ENCODE measurements at places on chromosomes 3 and 15.

- DNase-seq, result no peak
Observed at GRCh38 chr3:126888186-126888760, 94.6 kb upstream of the PLXNA1 start.

DNA sequence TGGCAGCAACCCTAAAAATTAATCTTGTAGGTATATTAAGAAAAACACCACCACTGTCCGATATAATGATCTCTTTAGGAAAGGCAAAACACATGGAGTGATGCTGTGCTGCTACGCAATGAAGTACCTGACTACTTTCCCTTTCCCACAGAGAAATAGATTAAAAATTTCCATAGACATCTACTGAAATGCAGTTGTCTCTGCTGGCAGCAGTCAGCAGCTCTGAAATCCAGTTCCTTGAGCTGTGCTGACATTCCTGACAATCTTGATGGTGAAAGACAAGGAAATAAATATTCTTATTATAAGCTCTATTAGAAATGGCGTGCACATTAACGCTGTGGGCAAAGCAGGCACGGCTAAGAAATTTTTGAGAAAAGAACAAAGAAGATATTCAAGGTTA, 287.6 kb downstream of the IL5RA start:
- DNase-seq, result no peak

- DNase-seq, result no peak
Observed at GRCh38 chr3:171093462-171093861, 66.9 kb upstream of the SLC2A2 start.

DNA sequence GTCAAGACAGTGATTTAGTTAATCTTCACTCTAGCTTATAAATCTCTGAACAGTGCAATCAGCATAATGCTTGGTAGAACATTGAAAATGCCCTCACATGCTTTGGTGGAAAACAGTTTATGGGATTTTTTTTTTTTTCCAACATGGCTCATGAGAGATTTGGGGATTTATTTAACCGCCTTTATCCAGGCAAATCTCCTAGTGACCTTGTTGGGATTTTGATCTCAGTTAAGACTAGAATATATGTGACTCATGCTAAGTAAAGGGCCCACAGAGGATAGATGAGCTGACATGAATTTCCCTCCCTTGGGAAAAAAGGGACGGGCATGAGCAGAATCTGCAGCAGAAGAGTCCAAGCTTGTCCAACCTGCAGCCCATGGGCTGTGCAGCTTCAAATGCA, 18.7 kb downstream of the LRTM1 start:
- DNase-seq, result no peak

DNA sequence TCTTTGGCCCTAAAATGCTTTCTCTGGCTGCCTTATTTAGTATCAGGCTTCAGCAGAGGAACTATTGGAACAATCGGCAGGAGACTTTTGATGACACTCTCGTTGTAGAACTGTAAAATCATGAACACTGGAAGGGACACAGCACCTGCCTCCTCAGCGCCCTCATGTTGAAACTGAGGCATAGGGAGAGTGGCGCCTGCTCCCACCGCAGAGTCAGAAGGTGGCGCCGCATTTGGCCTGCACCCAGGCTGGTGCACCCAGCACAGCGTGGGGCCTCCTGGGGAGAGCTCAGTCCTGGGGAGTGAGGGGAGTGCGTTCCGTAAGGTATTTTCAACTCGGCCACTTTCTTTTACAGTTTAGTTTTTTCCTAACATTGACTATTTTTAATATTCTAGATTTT, 78.2 kb upstream of the BLM start:
- no peak for DNase-seq

DNA sequence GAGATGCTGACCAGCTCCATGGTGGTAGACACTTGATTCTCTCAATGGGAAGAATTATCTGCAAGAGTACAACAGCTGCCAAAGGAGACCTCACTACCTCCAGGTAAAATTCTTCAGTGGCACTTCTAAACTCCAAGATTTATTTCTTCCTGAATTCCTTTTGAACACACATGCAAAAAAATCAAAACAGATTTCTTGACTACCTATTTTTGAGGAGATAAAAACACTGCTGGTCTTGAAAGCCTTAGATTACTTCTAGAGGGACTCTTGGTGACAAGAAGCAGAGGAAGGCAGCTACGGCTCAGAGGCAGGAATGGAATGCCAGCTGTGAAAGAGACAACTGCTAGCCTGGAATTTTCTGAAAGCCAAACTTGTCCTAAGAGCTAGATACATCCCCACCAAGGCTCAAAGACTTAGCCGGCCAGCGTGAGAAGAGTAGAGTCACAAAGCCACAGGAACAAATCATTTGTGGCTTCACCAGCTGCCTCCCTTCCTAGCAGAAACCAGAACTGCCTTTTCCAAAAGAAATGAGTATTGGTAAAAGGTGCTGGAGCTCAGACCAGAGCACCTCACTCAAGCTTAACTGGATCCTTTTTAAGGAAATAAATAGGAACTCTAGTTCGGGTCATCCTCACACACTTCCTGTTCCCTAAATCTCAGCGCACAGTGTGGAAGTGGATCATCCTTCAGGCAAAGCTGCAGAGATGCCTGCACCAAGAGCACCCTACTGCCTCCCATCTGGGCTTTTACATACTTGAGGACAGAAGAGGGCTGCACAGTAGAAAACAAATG, 32.6 kb downstream of the CLK3 start:
- DNase-seq, result no peak

GRCh38 chr3:194671511-194671899, 486 bp downstream of the LSG1 start:
- no peak for DNase-seq

GRCh38 chr3:107589454-107589853, 66.7 kb downstream of the BBX start:
- DNase-seq, result no peak

GRCh38 chr3:86654806-86655460, 336.0 kb downstream of the VGLL3 start:
- no peak for DNase-seq

DNA sequence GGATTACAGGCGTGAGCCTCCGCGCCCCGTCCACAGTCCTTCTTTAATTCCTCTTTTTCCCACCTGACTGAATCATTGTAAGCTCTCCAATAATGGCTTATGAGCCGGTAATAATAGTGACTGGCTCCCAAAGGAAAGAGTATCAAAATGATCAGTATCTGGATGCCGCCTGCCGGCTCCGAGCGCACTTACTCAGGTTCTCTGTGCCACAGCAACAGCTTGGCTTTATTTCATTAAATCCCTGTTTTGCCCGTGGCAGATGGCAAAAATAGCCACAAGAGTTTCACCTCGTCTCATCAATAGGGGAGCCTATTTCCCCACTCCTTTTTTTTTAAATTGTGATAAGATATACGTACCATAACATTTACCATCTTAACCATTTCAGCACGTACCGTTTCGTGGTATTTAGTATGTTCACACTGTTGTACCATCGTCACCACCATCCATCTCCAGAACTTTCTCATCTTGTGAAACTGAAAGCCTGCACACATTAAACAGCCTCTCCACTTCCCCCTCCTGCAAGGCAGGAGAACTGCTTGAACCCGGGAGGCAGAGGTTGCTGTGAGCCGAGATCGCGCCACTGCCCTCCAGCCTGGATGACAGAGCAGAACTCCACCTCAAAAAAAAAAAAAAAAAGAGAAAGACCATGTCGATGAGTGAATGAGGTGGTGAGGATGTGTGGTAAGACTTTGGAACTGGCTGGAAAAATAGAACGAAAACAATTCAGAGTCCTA, 80.7 kb upstream of the DLG1 start:
- no peak for DNase-seq

DNA sequence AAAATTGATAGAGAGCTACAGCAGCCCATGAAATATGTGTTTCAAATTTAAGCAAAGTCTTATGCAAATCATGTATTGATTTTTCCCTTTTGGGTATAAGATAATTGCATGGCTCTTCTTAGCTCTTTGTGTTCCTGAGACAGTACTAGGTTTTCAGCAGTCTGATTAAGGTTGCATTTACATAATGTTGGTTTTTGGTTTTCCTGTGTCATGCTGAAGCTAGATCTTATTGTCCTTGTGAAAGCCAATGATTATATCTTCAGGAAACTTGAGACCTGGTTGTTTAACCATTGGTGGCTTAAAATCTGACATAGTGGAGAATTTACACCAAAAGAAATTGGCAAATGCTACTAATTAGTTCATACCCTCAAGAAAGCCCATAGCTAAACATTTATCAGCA, 392.6 kb downstream of the ZPLD1 start:
- DNase-seq, result no peak

DNA sequence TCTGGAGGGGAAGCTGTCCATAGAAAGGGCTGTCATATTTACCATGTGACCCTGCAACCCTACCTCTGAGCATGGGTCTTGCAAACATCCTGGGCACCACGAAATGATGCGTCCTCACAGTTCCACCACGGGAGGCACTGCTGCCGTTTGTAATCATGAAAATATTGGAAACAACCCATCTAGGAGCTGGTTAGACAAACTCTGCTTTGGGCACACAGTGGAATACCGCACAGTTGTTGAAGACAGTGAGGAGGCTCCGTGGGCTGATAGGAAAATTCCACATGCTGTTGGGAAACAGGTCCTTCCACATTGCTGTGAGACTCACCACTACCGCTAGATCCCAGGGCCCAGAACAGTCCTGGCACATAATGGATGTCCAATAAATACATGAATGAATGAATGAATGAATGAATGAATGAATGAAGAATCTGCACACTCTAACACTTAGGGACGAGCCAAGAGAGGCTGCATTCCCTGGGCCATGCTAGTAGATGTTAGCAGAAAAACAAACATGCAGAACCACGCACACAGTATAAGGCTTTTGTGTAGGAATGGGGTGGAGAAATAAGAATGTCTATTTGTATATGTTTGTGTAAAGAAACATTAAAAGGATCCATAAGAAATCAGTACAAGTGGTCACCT, 40.6 kb downstream of the TPRA1 start:
- no peak for DNase-seq
